Kidney glomerular epithelial cell (primary cell): ENCODE measurements at places on chromosomes 3 and 15.

DNA sequence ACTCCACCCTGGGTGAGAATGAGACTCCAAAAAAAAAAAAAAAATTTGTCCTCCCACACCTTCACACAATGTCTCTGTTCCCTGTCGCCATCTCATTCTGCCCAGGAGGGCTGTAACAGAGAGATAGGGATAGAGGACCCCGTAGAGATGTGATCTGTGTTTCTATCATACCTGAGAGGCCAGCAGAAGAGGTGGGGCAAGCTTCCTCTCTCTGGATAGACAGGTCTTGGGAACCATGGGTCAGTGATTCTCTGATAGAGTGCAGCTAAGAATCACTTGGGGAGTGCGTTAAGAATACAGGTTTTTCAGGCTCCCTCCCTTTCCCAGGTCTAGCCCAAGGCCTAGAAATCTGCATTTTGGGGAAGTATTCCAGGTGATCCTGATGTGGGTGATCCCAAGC lies 8.3 kb downstream of the CA12 start:
- DNase-seq, result no peak

DNA sequence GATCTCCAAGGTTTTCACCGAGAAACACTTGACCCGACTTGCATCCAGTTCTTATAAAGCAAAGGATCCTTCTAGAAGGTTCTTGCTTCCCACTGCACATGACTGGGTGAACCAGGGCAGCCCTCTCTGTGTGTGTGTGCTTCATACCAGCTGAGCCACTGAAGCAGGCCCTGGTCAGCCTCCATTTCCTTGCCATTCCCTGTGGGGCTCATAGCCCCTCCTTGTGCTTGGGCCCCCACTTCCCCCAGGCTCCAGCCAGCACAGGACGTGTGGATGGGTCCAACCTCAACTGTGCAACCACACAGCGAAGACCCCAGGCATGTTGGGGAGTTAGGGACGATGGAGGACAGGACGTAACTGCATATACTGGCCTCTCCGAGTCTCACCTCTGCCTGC lies 15.5 kb downstream of the KLF15 start:
- no peak for DNase-seq

DNA sequence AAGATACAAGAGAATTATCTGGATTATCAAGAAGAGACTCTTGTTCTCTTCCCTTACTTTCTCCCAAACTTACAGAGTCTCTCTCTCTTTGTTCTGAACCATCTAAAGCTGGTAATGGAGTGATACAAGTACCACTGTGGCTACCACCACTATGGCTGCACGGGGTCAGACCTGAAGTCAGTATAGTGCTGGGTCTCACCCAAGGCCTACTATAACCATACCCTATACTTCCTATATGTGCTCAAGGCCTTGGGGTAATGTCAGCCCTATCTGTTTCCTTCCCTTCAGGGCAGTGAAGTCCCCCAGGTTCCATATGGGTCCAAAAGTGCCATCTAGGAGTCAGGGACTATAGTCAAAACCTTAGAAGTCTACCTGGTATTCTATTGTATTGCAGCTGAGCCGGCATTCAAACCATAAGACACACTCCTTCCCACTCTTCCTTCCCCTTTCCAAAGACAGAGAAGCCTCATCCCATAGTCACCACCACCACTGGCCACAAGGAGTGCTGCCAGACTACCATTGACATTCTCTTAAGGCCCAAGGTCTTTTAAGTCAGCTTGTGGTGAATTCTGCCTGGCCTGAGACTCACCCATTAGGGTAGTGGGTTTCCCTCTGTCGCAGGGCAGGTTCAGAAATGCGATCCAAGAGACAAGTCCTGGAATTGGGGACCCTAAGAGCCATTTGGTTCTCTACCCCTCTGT lies 615.0 kb upstream of the NECTIN3 start:
- DNase-seq, result no peak

- no peak for DNase-seq
Measured at GRCh38 chr3:8286749-8287148, 214.9 kb upstream of the LMCD1 start.
